D341Med (cell line): ENCODE measurements at places on chromosomes 5 and 9.

GRCh38 chr9:5185220-5185840 lies at the start of gene INSL6:
Gene INSL6, minus strand, starts transcription at chr9:5185639. Its CDS starts 37 bp downstream, at chr9:5185602.
- peak; percentile 20 for DNase-seq

DNA sequence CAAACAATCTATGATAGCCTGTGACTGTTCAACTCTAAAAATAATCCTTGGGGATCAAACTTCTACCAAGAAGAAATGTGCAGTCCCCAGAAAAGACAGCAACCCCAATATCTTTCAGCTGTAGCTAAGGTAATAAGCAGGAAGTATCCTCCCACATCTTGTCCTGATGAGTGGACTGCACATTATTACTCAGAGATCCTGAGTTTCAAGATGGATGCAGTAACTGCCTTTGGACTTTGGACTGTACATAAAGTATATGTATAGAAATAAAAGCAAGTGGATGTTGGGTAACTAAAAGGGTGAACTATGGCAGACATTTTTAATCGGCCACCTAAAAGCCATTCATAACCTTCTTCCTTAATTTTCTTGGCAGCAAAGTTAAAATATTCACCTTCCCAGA lies 45.1 kb downstream of the SMIM23 start:
- DNase-seq = no peak

DNA sequence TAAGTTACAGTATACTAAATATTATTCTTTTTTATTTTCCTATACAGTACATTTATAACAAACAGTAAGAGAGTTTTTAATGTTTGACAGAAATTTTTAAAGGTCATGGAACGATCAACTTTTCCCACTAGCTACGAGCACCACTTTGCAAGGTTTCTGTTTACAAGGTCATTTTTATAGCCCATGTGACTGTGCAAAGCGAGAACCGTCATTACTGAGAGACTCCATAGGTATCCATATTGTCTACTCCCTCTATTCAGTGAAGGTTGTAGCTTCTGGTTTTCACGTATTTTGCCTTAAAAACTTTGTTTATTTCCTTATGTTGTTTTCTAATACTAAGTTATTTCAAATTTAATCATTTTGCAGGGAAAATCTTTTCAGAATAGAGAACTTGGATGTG lies 186.3 kb upstream of the RGMB start:
- no peak for DNase-seq

GRCh38 chr5:140821375-140822280 lies at the start of gene PCDHA5:
Gene PCDHA5, plus strand, starts transcription at chr5:140821613.
- no peak for DNase-seq

DNA sequence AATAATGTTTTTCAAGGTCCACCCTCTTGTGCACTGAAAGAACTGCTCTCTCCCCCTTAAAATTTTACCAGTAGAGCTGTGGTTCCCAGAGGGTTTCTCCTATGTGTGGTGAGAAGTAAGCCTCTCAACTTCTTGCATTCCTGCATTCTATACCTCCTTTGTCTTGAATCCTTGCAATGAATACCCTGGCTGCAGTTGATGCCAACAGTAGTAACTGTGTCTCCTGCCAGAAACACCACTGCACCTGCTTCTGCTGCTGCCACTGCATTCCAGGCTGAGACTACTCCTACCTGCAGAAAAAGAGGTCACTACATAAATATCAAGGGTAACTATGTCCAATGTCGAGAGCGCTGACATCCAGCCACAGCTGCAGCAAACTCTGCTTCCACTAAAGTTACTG lies 203.7 kb downstream of the TMEM167A start:
- DNase-seq = no peak

DNA sequence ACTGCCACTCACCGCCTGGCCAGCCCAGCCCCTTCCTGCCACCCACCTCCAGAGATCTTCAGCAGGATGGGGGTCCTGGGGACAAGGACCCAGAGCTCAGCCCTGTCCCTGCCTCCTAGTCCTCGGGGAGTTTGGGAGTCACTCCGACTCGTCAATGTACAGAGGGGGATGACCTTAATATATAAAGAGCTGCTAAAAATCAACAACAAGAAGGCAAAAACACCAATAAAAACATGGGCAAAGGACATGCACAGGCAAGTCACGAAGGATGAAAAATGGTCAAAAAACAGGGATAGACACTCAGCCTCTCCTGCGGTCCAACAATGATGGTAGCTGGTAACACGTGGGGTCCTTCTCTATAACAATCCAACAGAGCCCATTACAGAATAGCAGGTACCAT lies 4.7 kb upstream of the ASB6 start:
- DNase-seq = no peak

- no peak for DNase-seq
Observed at GRCh38 chr5:173823721-173824567, 64.2 kb upstream of the CPEB4 start.

DNA sequence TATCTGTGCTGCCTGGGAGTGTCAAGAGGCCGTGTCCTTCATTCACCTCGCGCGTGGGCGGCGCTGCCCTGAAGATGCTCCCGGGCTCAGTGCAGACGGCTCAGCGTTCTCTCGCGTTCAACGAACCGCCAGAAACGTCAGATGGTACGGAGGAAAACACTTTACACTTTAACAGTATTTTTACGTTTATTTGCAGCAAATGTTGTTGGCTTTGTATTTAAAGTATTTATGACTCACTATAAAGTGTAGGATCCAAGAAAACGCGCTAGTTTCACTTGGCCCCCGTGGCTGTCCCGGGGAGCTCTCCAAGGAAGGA lies 544 bp upstream of the ERCC6L2 start:
- DNase-seq = peak; percentile 56

GRCh38 chr9:99076483-99077171 lies 28.3 kb upstream of the TGFBR1 start:
- no peak for DNase-seq

DNA sequence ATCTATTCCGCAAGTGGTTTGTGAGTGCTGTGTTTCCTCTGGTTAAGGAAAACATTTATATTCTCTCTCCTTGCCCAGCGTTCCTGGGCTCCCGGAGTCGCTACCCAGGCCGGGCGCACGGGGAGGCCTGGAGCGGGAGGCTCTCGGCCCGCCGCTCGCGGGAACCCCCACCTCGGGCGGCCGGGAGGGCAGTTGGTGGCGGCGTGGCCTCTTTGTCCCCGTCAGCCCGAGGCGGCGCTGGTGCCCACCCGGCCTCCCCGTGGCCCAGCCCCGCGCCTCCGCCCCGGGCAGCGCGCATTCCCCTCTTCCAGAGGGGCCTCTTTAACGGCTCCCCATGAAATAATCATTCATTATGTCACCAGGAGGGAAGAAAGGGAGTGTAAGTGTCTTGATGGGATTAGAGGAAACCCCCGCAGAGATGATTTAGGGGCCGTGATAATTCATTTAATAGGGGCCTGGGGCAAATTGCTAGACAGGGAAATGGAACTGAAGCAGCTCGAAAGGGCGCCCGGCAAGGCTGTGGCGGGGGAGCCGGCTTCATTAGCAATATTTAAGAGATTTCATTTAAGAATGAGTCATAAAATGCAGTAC lies 181.9 kb upstream of the TBCA start:
- DNase-seq = no peak

GRCh38 chr5:153960269-153961215 lies 78.2 kb downstream of the FAM114A2 start:
- DNase-seq = no peak

DNA sequence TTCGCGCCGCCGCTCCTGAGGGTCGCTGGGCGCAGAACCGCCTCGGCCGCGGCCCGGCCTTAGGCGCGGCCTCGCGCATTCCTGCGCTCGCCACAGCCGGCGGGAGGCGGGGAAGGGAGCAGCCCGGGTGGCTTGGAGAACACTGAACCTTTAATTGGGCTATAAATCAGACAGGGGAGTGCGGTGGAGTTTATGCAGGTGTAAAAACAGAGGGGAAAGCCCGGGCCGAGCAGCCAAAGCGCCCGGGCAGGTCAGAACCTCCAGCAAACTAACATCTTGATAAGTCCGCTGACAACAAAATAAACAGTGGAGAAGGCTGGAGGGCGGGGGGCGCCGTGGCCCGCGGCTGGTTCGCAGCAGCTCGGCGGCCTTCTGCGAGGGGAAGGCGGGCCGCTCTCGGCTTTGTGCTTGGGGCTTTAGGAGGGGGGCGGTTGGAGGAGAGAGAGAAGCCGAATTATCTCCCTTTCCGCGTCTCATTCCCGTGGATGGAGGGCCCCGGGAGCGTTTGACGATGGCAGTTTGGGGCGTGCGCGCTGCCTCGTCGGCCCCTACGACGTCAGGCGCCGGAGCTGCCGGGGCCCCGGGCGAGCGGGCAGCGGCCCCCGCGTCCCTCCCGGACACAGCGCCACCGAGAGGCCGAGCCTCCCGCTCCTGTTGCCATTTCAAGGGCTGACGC lies 11.3 kb downstream of the FOXD1 start:
- DNase-seq = no peak

- DNase-seq = no peak
Observed at GRCh38 chr9:111349766-111350165, 19.7 kb upstream of the OR2K2 start.

DNA sequence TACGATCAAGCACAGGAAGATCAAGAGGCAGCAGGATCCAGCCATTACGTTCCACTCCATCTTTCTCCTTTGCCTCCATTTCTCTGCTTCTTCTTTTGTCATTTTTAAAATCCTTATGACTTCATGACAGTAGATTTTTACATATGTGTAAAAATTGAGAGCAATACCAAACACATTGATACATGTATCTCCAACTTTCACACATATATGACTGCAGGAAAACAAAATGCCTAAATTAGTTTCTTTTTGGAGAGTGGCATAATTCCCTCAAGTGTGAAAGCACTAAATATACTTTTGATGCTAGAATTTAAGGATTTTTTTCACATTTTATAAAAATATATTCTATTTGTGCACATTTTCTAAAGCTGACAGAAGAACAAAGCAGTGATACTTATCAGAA lies 8.6 kb upstream of the ZNF608 start:
- DNase-seq = no peak

DNA sequence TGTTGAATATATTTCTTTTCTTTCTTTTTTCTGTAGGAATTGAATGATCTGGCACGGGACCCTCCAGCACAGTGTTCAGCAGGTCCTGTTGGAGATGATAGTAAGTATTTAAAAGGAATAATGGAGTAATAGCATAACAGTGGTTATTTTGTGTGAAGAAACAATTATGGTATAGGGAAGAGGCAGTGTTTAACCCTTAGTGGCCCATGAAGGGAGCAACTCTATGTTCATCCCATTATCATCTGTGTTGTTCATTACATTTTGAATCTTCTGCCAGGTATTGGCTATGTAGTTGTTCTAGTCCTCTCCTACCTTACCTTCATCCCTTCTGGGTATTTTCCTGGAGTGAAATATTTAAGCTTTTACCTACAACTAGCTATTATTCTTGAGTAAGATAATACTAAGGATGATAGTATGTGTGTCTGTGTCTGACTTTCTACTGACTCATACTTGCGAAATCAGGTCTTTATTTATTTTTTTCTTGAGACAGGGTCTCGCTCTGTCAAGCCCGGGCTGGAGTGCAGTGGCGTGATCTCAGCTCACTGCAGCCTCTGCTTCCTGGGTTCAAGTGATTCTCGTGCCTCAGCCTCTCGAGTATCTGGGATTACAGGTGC lies 39.3 kb downstream of the UBE2D2 start:
- DNase-seq = no peak

DNA sequence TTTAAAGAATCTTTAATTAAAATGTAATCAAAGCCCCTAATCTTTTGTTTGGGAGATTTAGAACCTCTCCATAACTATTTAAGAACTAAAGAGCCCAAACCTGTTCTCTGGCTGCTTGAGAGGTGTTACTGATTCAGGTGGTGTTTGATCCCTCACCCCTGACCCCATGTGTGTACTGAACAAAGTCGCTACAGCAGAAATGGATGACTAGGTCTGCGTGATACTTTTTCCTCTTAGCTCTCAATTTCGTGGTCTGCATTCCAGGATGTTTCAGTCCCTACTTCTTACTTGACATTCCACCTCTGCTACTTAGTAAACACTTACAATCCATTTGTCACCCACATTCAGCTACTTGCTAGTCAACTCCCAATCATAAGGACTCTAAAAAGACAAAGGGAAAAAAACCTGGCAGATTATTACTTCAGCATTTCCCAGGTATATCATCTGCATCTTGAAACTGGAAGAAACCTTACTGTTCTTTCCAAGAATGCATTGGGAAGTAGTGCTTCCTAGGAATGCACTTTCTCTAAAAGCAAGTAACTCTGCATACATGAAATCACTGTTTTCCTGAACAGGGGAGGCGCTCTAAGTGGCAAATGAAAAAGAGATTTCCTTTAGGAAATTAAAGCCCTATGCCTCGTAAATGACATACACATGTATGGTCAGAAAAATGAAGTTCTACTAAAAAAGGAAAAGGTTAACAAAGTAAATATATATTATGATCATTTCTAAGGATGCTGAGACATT lies 1091.6 kb downstream of the PTPRD start:
- DNase-seq = no peak

- peak; percentile 20 for DNase-seq
Observed at GRCh38 chr5:148653836-148654781, at the start of gene HTR4. Gene HTR4, minus strand, starts transcription at chr5:148654527. Its CDS starts 17,513 bp downstream, at chr5:148637014.

DNA sequence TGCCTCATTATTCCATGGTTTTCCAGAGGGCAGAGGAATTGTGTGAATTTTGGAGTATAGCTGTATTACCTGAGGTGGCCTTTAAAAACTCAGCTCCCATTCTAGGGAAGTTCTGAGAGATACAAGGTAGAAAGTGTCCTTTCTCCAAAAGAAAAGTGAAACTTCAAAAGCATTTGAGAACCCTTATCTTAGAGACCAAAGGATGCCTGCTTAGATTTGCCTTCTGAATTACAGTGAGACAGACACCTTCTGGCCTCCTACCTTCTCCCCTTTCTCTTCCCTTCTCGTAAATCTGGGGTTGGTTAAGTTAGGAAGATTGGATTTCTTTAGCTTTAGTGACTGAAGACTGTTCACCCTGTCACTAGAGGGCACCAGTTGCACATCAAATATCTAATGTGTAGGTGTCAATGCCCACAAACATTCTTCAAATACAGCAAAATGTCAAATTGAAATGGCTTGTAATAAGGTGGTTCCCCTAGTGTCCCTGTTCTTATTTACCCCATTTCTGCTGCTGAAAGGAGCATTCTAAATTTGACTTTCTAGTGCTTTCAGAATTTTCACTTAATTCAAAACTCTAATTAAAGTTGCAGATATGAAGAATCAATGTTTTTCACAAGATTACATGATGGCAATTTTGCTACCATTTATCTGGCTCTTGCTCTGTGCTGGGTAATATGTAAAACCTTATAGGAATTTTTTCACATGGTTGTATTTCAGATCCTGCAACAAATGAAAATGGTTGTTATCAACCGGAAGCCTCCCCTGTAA lies 46.7 kb downstream of the PRRC1 start:
- DNase-seq = peak; percentile 50

GRCh38 chr9:68777070-68777763 lies 72.2 kb downstream of the PIP5K1B start:
- no peak for DNase-seq

- no peak for DNase-seq
Observed at GRCh38 chr5:107184066-107184465, 486.7 kb downstream of the EFNA5 start.

GRCh38 chr5:90477073-90477472 lies 2.4 kb downstream of the POLR3G start:
- DNase-seq = no peak

- DNase-seq = no peak
Observed at GRCh38 chr5:168642019-168642418, 62.9 kb upstream of the PANK3 start.
